ENCODE measurements at places on chromosomes 11 and 22.

DNA sequence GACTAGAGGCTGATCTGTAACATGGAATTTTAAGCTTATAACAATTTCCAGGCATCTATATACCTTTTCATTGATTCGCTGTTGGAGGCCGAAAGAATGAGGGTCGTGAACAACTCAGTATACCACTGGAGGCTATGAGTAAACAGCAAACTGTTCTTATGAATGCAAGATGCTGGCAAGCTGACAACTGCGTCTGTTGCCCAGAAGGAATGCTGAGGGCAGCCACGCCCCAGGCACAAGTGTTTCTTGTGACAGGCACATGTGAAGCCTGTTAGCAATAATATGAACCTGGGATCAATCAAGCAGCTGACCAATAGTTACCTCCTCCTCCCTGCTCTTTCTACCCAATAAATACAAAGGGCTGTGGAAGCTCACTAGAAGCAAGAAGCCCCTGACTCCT is 15.3 kb downstream of the RTCB start:
- no peak for DNase-seq

DNA sequence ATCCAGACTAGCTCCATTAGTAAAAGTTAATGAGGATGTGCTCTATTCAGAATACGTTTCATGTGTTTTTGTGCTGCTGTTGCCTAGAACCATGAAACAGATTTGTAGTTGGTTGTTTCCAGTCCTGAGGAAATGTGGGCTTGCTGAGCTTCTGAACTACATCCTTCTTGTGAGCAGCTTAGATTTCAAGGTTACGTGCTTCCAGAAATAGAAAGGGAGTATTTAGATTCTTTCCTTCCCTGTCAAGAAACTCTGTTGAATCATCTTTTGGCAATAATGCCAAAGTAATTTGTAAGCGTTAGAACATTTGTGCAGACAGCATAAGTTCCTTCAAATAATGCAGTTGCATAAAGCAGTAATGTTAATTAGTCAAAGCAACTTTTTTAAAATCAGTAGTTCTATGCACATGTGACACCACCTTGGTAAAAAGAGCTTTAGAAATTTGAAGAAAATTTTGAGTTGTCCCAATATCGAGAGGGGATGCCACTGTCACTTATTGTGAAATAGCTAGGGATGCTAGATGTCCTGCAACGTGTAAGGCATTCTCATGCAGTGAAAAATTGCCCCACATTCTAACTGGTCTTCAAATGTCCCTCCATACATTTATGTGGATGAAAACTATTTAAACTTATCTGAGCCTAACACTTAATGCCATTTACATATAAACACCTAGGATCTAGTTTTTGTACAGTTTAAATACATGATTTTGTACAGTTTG is 169.6 kb downstream of the ETS1 start:
- no peak for DNase-seq

GRCh38 chr11:57464539-57465181 is 4.3 kb downstream of the RTN4RL2 start:
- no peak for DNase-seq

GRCh38 chr11:75293903-75294302 is 53.3 kb downstream of the TPBGL start:
- DNase-seq: no peak

DNA sequence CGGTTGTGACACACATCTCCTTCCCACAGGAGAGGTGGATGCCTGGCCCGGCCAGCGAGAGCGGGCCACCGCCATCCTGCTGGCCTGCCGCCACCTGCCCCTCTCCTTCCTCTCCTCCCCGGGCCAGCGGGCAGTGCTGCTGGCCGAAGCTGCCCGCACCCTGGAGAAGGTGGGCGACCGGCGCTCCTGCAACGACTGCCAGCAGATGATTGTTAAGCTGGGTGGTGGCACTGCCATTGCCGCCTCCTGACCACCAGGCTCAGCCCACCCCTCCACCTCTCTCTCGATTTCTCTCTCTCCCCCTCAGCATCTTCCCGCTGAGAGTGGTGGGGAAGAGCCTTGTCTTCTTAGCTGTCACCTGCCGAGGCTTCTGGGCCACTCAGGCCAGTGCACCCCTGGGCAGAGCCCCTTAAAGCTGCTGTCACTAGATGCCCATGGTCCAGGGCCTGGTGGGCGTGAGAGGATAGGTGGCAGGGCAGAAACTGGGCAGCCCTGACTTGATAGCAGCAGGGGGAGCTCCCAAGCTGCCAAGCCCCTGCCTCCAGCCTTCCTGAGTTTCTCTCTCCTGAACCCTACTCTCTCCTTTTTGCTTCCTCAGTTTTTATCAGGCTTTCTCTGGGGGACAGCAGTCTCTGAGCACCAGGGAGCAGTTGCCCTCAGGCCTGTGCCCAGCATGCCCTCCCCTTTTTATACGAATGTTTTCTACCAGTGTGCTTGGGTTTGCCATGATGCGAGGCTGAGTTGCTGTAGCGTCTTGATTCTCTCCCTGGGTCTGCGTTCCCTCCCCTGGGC is 9.3 kb downstream of the SHISA8 start:
- no peak for DNase-seq

GRCh38 chr11:121625777-121626506 is 173.2 kb upstream of the SORL1-AS1 start:
- no peak for DNase-seq
